Glutamatergic neuron (in vitro differentiated cells): ENCODE measurements at places on chromosomes 4 and X. TPM values are rescaled to one million over a fixed set of nuclear protein-coding genes. Genes with fewer than 3 reads are reported as not detected.

- DNase-seq: no peak
Measured at GRCh38 chr4:53608649-53609048, 17.4 kb upstream of the LNX1 start.

The STAP1 gene
- total RNA-seq: not detected

DNA sequence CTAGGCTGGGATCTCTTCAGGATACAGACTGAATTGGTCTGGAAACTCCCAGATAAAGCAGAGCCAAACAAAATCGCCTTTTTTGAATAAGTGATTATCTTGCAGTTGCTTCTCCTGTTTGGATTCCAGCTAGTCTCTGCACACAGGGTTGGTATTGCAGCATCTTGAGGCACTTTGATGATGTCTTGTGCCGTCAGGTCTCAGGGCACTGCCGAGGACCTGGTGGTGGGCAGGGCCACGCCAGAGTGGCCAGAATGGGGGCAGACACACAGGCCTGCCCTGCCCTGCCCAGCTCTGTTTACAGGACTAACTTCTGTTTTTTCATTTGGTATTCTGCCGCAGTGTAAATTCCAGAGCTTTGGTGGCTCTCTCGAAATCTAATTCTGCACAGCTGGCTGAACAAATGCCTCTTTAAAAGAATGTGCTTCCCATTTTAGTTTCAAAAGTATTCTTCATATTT lies 276.1 kb downstream of the NR3C2 start:
- no peak for DNase-seq

DNA sequence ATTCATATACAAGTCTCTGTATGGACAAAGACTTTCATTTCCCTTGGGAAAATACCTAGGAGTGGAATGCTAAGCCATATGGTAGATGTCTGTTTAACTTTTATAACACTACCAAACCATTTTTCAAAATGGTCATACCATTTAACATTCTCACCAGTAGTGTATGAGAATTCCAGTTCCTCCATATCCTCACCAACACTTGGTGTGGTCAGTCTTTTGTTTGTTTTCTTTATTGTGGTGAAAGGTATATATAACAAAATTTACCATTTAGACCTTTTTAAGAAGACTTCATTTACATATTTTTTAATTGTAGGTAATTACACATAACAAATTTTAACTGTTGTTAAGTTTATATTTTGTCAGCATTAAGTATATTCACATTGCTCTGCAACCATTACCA lies 12.7 kb upstream of the APLN start:
- no peak for DNase-seq

The OTUD6A gene
- total RNA-seq: not detected

GRCh38 chrX:108557580-108557979 lies 117.9 kb downstream of the COL4A5 start:
- no peak for DNase-seq

- DNase-seq: peak; percentile 56
Measured at GRCh38 chr4:41865306-41865980, 69.8 kb upstream of the TMEM33 start.

DNA sequence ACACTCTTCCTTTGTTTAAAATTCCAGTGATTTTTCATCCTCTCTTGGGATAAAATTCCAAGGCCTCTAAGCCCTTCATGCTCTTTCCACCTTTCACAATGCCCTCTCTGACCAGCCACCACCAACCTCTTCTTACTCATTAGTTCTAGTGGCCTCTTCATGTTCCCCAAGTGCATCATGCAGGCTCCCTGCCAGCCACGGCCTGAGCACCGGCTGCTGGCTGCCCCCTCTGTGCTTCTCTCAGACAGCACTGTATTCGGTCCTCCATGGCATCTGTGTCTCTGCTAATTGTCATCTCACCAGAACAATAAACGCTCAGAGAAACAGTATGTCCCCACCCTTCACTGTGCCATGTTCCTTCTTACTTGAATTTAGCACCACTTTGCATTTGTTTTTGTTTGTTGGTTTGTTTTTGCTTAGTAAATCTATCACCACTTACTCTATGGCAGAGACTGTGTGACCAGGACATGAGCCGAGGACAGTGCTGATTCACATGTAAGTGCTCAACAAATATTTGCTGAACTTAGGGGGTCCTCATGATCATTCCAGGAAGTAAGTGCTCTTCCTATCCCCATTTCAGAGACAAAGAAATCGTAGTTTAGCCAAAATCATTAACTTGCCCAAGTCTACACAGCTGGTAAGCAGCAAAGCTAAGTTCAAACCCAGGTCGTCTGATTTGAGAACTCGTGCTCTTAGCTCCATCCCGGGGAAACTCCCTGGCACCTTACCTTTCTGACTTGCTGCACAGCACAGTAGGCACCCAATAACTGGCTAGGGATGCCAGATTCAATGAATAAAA lies 77.1 kb upstream of the UCP1 start:
- no peak for DNase-seq

- DNase-seq: no peak
Measured at GRCh38 chr4:113057891-113058290, 8.4 kb downstream of the ANK2 start.

DNA sequence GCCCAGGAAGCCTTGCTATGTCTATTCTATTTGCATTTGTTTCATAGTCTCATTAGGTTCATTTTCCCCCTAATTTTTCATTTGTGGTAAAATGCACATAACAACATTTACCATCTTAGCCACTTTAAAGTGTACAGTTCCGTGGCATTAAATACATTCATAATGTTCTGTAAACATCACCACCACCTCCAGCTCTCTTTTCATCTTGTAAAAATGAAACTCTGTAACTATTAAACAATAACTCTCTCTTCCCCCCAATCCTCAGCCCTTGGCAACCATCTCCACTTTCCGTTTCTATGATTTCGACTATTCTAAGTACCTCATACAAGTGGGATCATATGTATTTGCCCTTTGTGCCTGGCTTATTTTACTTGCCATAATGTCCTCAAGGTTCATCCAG lies 19.9 kb downstream of the ARHGEF38 start:
- DNase-seq: no peak

- no peak for DNase-seq
Measured at GRCh38 chr4:152052451-152053057, 291.7 kb upstream of the GATB start.

DNA sequence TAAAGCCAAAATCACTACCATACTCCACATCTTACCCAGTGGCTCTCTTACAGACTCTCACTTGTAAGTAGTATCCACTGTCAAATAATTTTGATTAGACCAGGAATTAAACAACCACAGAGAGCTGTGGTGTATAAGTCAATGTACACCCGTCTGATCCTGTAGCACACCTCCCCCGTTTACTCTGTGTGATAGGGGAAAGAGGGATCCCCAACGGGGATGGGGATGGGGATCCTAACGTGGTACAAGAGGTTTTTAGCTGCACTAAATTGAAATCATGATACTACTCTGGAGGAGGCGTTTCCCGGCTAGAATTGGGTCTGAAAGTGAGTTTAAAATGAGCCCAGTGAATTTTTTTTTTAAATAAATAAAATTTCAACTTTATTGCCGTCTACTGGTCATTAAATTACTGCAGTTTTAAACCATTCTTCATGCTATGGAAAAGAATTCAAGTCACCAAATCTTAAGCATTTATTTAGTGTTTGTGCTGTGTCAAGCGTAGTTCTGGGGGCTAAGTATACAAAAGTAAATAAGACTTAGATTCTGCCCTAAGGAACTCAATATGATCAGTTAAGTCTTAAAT lies 76.6 kb downstream of the INTS12 start:
- DNase-seq: no peak

The ADH7 gene
- total RNA-seq: not detected
